ENCODE measurements at places on chromosomes 3 and 15. TPM values are rescaled to one million over a fixed set of nuclear protein-coding genes. Genes with fewer than 3 reads are reported as not detected.

Gene FBXW12
- not detected for total RNA-seq

DNA sequence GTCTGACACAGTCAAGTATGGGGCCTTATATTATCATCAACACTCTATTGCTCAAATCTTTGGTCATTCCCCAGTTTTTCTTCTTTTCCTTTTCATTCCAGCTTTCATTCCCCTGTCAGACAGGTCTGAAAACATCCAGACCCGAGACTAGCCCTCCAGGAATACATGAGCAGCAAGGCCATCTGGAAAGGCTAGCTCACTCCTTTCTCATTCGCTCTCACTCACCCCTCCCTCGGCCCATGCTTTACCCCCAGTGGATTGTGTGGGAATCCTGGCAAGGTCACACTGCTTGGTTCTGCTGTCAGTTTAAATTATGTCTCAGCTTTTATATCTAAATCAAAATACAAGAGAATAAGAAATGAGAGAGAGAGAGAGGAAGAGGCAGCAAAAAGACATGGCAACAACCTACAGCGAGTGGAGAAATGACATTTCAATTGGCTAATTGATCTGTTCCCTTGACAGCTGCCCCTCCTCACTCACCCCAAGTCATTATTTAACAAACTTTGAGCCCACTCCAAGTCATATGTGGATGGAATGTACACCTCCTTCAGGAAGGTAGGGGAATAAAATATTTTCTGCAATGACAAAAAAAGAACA, 962.2 kb downstream of the TUSC7 start:
- no peak for DNase-seq
- no peaks in the 10 kb centered on the region for H3K36me3 ChIP-seq
- H3K4me1 ChIP-seq: no peaks in the 10 kb centered on the region
- H3K27me3 ChIP-seq: peaks cover 2% of the 10 kb centered on the region
- H3K4me3 ChIP-seq: no peak overlapping the region

- DNase-seq: no peak
- no peaks in the 10 kb centered on the region for H3K36me3 ChIP-seq
- H3K27me3 ChIP-seq: no peaks in the 10 kb centered on the region
- no peaks in the 10 kb centered on the region for H3K4me1 ChIP-seq
Observed at GRCh38 chr3:67662733-67663132, 8.3 kb upstream of the SUCLG2 start.

Gene CADPS
- total RNA-seq: not detected

Gene AP3B2
- total RNA-seq: not detected

Gene STARD9
- total RNA-seq: 17.2 TPM

DNA sequence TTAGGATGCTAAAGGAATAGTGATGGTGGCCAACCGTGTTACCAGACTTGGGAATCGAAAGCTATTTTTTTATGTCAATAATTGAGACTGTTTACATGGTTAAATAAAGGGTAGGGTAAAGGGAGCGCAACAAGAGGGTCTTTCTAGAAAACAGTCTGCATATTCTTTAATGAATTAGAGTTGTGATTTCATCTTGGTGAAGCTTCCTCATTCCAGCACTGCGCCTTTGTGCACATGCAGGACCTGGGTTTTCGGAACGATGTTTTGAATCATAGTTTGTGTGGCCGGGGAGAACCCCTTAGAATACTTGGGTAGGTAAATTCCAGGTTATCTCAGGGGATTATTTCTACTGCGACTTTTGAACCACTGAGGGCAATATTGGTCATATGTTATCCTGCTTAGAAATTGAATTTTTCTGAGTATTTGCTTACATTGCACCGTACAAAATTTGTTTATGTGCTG, 1.3 kb downstream of the PIK3CA start:
- H3K27me3 ChIP-seq: no peaks in the 10 kb centered on the region
- peak overlapping the region; percentile 99 for H3K4me3 ChIP-seq
- no peaks in the 10 kb centered on the region for H3K36me3 ChIP-seq
- DNase-seq: no peak

Gene GOLGA8T
- total RNA-seq: not detected

GRCh38 chr3:115790759-115791158, 167.4 kb downstream of the GAP43 start:
- DNase-seq: peak; percentile 75
- peak overlapping the region; percentile 55 for H3K27ac ChIP-seq
- H3K4me3 ChIP-seq: no peak overlapping the region
- H3K27me3 ChIP-seq: peaks cover 2% of the 10 kb centered on the region
- no peaks in the 10 kb centered on the region for H3K36me3 ChIP-seq
- H3K4me1 ChIP-seq: peaks cover 7% of the 10 kb centered on the region

Gene TM4SF18
- total RNA-seq: 142 TPM

- no peaks in the 10 kb centered on the region for H3K36me3 ChIP-seq
- peaks cover 21% of the 10 kb centered on the region for H3K4me1 ChIP-seq
- H3K27ac ChIP-seq: no peak overlapping the region
- H3K4me3 ChIP-seq: no peak overlapping the region
Observed at GRCh38 chr15:73922186-73923151, 3.8 kb upstream of the LOXL1 start.

DNA sequence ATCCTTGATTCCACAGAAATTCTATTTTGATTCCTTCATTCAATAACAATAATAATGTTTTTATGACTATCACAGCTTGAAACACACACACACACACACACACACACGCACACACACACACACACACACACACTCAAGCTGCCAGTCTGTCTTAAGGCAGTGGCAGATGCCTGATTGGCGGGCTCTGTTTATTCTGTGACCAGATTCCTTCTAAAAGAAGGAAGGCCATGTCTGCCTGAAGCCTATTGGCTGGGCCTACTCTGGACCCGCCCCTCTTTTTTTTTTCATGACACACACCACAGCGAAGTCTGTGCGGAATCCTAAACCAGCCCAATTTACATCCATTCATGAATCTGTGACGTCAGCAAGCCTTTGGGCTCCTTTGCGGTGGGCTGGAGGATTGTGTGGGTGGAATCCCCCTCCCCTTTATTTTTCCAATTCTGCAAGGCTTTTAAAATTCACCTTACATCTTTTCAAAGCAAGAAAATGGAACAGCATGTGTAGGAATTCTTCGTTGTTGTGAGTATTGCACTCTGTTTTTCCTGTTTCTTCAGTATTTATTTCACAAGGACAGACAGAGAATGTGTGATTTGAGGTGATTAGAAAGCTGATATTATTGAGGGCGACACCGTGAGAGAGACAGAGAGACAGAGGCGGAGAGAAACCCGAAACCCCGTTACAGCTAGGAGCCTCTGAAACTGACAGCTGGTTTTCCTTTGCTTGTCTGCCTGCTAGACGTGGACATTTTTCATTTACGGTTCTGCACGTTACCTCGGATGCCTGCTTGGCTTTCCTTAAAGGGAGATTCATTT, at the start of gene MAP3K13:
MAP3K13 (plus strand) TSS at position 287 of the 812 bp plus-strand sequence. CDS start 65,446 bp downstream, outside the sequence.
- H3K36me3 ChIP-seq: no peaks in the 10 kb centered on the region
- no peak within 1 kb of the TSS for H3K27ac ChIP-seq
- peaks cover 6% of the 10 kb centered on the region for H3K4me1 ChIP-seq

- no peaks in the 10 kb centered on the region for H3K36me3 ChIP-seq
- H3K27ac ChIP-seq: no peak within 1 kb of the TSS
- H3K4me3 ChIP-seq: peak within 1 kb of the TSS; percentile 32
- peak; percentile 26 for DNase-seq
- H3K27me3 ChIP-seq: peaks cover 9% of the 10 kb centered on the region
Observed at GRCh38 chr3:38039101-38039898, at the start of gene DLEC1. Gene DLEC1 (plus strand): TSS chr3:38039208. CDS start chr3:38039226, 18 bp downstream.

- peaks cover 4% of the 10 kb centered on the region for H3K4me1 ChIP-seq
- DNase-seq: no peak
- H3K27me3 ChIP-seq: no peaks in the 10 kb centered on the region
Observed at GRCh38 chr3:52232279-52233107, 6.5 kb downstream of the TWF2 start.

Data from endothelial cell of umbilical vein (primary cell).